ENCODE measurements at places on chromosomes 2 and 18. TPM values are rescaled to one million over a fixed set of nuclear protein-coding genes. Genes with fewer than 3 reads are reported as not detected.

GRCh38 chr2:45330108-45330507 is 281.0 kb downstream of the SRBD1 start:
- no peak for DNase-seq

DNA sequence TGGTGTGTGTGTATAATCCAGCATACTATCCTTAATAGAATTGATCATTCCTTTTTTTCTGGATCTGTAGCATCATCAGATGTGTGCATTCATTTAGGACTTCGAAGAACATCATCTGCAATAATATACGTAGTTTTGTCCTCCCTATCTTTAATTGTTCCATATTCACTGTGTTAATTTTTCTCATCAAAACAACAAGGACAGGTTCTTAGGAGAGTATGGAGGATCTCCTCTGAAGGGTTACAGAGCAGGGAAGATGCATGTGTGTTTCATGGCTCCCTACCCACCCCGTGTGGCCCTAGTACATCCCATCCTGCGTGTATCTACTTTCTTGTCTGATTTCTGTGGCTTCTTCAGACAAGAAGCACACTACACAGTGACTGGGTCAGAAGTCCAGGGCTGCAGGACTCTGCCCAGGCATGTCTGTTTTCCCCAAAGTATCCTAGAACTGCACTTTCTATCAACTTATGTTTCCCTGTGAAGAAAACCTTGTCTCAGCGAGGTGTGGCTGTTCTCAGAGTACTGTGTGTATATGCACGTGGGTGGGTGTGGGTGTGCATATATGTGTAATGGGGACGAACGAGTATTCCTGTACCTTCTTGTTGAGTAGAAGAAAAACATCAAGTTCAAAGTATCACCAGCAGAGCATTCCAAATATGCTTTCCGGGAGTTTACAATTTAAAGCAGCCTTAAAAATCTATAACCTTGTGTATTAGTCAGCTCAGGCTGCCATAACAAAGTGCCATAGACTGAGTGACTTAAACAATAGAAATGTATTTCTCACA is 220.4 kb upstream of the FOSL2 start:
- DNase-seq, result peak; percentile 20

- no peak for DNase-seq
Observed at GRCh38 chr2:6723865-6724604, 141.7 kb downstream of the CMPK2 start.

GRCh38 chr2:140696449-140696848 is 1434.4 kb downstream of the LRP1B start:
- no peak for DNase-seq

DNA sequence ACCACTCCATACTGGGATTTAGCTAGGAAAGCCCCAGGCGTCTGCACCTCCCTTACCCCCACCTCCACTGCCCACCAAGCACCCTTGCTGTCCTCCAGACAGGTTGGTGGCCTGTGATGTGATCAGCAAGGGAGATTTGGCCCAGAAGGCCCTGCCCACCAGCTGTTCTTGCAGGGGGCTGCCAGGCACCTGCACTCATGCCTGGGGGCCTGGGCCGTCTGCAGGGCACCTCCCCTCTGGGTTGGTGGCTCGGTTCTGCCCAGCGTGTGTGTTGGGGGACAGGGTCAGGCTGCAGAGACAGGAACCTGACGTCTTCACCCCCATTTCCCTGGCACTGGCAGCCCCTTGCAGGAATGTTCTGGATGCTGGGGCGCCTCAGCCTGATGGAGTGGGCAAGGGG is 5.8 kb downstream of the DNMT3A start:
- DNase-seq, result no peak

DNA sequence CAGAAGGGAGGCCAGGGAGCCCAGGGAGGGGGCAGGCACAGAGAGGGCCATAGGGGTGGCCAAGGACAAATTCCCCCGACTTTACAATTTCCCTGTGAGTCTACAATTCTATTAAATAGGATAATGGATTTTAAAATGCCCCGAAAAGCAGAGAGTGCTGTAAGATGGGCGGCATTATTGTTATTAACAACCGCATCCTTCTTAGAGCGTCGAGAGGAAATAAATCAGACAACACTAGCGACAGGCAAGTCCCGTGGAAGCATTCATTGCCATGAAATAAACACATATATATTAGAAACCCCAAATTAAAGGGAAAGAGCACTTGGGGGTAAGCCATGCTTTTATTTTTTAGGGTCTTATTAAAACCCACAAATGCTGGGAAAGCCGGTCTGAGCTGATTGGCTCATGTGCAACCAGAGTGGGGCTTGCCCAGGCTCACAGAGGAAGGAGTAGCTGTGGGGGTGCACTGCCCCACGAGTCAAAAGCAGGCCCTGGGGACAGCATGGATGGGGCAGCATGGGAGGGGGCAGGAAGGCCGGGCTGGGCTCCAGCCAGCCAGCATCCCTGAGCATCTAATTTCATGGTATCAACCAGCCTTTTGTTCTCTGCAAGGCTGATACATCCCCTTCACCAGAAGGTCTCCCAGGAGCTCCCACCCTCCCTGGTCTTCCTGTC is 187.1 kb downstream of the CELF4 start:
- DNase-seq, result no peak

DNA sequence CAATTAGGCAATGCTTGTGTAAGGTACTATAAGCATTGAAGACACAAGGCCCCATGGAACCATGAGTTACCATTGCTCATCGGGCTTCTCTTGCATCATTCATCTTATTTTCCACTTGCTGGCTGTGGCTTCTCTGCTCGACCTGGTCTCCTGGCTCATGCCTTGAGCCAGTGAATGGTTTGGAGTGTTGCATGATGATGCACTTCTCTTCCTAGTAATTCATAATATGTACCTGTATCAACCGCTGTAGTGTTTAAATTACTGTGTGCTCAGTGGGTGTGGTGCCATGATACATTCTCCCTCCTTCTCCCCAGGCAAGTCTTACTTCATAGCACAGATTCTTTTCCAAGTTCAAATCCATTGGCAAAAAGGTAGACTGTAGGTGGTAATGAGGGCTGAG is 66.8 kb downstream of the ABCA12 start:
- no peak for DNase-seq

DNA sequence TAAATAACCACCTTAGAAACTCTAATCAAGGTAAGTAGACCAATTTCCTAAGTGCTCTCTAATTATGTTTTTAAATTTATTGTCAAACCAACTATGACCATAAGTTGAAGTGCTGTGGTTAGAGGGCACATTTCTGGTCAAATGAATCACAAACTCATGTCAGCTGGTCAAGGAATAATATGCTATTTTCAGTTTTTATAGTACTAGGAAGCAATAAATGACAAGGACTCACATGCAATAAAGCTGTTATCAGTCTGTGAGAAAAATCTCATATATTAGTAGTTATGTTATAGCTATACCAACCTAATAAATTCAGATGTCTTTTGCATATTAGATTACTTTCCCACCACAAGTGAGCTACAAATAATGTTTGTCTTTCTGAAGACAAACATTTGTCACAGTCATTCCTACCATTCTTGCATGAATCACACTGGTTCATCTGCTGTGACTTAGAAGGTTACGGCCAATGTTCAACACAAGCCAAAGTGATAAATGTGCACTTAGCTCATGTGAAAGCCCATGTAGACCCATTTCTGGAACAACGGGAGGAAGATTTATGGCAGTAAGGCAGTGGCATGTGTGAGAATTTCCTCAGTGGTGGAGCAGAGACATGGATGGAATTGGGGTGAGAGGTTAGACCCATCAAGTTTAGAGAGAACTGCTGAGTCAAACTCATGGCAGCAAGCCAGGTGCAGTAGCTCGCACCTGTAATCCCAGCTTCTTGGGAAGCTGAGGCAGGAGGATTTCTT is 27.4 kb upstream of the CCNYL1 start:
- DNase-seq, result no peak

- DNase-seq, result no peak
Observed at GRCh38 chr18:47168913-47169312, 7.3 kb downstream of the IER3IP1 start.

DNA sequence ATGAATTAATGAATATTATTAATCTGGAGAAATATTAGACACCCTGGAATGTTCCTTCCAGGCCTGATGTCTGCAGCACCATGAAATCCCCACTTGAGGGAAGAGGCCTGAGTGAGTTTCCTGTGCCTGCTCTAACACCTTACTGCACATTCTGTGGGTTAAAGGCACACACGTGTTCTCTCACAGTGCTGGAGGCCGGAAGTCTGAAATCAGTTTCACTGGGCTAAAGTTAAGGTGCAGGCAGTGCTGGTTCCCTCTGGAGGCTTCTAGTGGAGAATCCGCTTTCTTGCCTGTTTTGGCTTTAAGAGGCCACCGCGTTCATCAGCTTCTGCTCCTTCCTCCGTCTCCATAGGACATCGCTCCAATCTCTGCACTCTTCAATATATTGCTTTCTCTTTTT is 48.7 kb downstream of the ACKR3 start:
- no peak for DNase-seq

- DNase-seq, result no peak
Observed at GRCh38 chr2:5937851-5938565, 245.8 kb downstream of the SOX11 start.

DNA sequence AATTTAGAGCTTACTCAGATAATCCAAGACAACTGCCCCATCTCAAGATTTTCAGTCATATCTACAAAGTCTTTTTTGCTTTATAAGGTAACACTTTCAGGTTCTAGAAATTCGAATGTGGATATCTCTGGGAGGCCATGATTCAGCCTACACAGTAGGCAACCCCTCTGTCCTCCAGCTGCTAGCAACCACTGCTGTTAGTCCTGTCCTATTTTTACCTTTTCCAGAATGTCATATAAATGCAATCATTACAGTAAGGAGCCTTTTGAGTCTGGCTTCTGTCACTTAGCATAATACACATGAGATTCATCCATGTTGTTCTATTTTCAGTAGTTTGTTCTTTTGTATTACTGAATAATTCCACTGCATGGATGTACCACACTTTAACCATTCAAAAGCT is 28.5 kb upstream of the MARCHF7 start:
- no peak for DNase-seq

DNA sequence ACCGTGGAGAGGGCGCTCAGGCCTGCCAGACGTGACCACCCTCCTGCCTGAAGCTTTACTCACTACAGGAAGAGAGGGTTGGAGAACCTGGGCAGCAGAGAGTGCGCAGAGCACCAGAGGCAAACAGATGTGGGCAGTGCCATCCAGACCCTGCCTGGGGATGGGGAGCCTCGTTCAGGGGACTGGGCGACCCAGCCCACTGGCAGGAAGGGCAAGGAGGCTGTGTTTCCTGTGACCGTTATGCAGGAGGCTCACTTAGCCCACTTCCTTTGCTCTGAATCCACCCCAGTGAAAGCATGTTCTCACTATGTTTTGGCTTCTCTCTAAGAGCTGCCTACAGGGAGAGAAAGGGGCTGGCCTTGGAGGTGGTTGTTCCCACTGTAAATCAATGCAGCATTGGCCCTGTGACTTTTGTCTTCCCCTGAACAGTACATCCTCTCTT is 23.0 kb upstream of the ACKR3 start:
- DNase-seq, result no peak

The FAM124B gene
- total RNA-seq, result 7.8 TPM

The PLEKHA3 gene
- 16.1 TPM for total RNA-seq

The EMILIN1 gene
- total RNA-seq, result 4.5 TPM

The SALL3 gene
- 7.6 TPM for total RNA-seq

The GKN2 gene
- not detected for total RNA-seq

The IL1R2 gene
- total RNA-seq, result not detected
